ENCODE measurements at places on chromosomes 2 and 18.

GRCh38 chr2:196823750-196824522 lies 14.8 kb upstream of the C2orf66 start:
- no peak for DNase-seq

GRCh38 chr2:47872941-47873340 lies 33.4 kb downstream of the FBXO11 start:
- DNase-seq = no peak

DNA sequence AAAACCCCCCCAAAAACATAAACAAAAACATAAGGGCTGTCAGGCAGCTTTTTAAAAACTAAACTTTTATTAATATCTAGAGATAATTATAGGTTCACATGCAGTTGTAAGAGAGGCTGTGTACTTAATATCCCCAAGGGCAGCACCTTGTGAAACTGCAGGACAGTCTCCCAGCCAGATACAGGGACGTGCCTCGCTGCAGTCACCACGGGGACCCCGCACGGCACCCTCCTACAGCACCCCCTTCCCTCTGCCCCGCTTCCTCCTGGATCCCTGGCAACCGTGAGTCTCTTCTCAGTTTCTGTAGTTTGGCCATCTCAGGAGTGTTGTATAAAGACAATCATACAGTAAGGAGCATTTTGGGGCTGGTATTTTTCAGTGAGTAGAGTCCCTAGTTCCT lies 6.8 kb upstream of the COLEC11 start:
- no peak for DNase-seq

DNA sequence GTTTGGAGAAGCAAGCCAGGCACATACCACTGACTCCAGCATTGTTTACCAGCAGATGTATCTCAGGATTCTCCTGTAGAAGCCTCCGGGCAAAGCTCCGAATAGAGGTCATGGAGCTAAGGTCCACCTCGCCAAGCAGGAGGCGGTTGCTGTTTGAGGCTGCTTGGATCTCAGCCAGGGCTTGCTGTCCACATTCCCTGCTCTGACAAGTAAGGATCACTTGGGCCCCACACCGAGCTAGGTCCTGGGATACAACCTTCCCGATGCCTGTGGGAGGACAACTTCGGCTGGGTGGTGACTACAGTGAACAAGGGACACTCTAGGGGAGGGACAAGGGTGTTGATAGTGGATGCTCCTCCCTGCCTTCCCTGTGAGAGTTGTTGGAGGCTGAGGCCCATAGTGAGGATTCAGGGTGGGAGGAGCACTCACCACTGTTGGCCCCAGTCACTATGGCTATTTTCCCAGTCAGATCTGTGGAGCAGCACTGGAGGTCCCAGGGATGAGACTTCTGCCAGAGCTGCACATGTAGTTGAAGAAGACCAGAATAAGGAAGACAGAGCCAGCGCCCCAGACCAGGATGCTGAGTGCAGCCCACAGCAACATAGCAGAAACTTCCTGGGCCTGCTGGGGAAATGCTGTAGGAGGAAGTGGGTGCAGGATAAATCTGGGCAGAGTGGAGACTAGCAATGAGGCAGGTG lies 8.3 kb downstream of the C2orf81 start:
- DNase-seq = no peak

DNA sequence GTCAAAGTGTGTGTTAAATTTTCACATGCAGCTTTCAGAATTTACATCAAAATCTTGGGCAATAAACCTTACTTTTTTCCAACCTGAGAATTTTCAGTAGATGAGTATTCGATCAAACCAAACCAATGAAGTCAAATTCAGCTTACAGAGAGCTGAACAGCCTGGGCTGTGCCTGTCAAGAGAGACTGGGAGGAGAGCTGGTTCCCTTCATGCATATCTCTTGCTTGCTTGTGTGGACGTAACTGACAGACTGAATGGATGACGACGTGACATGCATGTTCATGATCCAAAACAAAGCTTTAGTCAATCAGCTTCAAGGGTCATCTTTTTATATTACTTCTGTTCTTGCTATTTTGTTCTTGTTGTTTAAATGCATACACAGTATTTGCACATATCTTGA lies 145.2 kb downstream of the GALNT3 start:
- DNase-seq = peak; percentile 91

GRCh38 chr2:9968553-9969497 lies 17.3 kb downstream of the GRHL1 start:
- no peak for DNase-seq

GRCh38 chr2:24435391-24436316 lies 55.4 kb upstream of the NCOA1 start:
- DNase-seq = peak; percentile 82

DNA sequence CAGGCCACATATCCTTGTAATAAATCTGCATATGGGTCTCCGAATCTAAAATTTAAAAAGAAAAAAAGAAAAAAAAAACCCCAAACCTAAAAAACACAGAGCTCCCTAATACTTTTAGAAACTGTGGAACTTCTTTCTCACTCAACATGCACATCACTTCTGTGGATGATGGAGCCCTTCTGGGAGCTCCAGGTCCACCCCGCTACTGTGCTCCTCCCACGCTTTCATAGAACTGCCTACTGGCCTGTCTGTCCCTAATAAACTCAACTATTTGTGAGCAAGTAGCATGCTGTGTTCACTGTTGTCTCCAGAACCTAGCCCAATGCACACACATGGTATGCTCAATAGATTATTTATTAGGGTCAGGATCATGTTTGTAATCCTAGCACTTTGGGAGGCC lies 83.1 kb upstream of the FZD5 start:
- no peak for DNase-seq

- DNase-seq = no peak
Measured at GRCh38 chr2:96025194-96025492, 9.6 kb downstream of the GPAT2 start.
